ENCODE measurements at places on chromosomes 6 and 20.

DNA sequence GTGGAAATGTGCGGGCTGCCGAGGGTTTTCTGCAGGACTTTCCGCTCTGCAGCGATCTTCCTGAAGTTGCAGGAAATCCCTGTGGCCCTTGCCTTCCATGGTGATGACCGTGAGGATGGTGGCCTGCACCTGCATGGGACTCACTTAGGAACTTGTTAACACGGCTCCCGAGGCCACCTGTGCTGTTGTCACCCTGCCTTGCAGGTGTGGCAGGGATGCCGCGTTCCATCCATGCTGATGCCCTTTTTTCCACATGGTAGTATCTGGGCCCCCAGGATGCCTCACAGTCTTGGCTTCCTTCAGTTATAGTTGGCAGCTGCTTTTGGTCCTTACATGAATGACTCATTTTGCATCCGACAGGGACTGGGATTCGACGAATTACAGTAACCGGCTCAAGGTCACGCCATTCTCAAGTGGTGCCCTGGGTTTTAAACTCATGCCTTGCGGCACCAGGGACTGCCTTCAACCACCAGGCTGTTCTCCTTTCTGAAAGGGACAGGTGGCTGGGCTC, 37.2 kb downstream of the SYNJ2 start:
- DNase-seq = no peak

GRCh38 chr6:73699676-73700459, 3.9 kb downstream of the CD109 start:
- no peak for DNase-seq

DNA sequence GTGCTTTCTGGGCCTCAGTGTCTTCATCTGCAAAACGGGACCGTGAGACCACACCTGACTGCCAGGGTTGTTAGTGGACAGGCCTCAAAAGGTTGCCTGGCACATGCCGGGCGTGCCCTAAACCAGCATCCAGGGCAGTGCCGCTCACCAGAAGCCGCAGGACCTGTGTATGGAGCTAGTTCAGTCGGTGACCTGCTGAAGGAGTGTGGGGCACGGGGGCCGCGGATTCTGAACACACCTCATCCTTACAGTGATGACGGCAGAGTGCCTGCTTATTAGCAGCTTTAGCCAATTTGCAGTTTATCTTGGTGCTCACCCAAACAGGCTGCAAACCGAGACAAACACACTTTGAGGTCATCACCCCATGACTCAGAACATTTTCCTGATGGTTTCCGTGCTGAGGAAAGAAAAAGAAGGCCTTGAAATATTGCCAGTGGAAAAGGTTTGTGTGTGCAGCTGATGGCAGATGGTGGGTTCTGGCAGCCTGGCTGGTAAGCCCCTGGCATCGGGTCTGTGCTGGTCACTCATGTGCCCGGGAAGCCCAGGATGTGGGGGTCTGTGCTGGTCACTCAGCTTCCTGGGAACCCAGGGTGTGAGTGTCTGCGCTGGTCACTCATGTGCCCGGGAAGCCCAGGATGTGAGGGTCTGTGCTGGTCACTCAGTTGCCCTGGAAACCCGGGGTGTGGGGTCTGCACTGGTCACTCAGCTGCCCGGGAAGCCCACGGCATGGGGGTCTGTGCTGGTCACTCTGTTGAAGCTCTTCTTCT, 153.8 kb downstream of the ERMARD start:
- DNase-seq = no peak

DNA sequence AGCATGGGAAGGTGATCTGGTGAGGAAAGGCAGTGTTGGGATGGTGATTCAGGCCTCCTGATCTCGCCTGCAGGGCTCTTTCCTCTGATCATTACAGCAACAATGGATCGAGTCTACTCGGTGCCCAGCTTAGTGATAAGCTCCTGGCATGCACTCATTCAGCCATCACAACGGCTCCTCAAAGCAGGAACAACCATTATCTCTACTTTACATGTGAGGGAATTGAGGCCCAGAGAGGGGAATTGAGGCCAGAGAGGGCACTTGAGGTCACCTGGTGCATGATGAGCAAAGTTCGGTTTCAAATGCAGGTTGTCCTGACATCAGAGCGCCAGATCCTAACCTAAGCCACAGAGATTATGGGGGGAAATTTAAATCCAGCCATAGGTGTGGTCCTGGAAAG, 42.0 kb upstream of the BPIFA2 start:
- no peak for DNase-seq

DNA sequence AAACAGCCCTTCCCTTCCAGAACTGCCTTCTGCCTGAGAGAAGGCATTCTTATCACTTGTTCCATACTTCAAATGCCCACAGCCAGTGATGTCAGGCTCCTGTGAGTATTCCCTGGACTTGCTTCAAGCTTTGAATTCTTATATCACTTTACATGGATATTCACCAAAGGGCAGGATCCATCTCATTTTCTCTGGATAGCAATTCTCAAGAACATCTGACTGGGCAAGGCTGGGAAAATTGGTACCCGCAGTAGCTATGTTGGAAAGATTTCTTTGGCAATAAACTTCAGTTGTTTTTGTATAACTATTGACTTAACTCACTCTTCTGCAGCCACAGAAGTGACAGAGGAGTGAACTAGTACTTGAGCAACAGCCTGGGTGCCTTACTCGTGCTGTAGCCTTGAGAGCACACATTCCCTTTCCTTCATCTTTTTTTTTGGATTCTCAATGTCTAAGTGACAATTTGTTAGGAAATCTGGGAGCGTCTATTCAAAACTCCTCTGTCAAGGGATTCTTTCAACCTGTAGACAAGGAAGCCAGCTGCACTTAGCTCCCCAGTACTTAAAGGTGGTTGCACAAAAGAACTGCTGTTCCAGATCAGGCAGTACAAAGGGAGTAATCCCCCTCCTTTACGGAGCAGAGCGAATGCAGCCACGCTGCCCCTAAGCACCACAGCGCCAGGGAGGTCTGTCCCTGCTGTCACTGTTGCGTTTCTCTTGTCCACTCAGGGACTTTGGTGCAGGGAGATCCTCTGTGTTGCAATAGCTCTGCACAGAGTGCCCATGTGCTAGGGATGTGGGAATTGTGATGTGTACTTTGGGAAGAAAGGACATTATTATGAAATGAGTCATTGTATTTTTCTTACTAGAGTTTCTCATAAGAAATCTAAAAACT, 69.6 kb downstream of the JAG1 start:
- DNase-seq = no peak

- DNase-seq = no peak
Observed at GRCh38 chr6:100269189-100269588, 195.5 kb downstream of the SIM1 start.

DNA sequence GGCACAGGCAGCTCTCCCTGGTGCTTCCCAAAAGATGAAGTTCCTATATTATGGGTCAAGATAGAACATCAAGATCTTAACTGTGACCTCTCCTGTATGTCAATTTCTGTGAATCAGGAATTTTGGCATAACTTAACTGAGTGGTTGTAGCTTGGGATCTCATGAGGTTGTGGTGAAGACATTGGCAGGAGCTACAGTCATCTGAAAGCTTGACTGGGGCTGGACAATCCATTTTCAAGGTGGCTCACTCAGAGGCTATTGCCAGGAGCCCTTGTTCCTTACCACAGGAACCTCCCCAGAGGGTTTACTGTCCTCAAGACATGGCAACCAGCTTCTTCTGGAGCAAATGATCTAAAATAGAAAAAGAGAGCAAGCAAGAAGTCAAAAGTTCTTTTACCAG, 252.2 kb downstream of the ADGB start:
- no peak for DNase-seq
